Midbrain (tissue), 1 donor: ENCODE measurements at places on chromosomes 11 and 22.

GRCh38 chr22:31586137-31586920 is 75.7 kb downstream of the PISD start:
- DNase-seq: no peak

DNA sequence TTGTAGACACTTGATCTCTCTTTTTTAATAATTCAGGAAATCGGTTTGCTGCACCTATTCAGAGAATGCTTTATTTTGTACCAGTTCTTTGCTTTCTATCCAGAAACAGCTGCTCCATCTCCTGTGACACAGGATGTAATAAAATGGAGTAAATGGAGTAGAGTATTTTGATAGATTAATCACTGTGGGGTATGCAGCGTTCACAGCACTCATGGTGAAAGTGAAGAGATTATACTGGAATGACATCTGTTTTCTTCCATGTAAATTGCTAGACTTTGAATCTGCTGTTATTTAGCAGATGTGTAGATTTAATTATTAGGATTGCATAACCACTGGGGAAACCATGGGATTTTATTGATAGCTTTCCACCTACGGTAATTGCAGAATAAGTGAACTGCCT is 227.3 kb upstream of the ARHGAP42 start:
- DNase-seq: no peak

DNA sequence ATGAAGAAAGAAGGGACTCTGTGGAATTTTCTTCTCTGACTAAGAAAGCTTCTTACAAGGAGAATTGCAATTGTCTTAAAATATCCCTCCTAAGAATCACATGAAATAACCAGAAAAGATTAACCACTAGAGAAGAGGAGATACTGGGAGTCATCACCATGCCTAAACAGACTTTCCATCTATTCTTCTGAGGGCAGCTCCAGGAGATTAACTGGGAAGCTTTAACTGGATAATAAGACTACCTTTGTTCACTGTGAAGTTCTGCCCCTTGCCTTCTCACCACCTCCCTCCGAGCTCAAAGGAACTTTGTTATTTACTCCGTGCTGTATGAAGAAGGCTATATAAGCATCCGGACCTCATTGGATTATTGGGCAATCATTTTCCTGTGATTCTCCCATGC is 24.5 kb upstream of the MMP7 start:
- DNase-seq: no peak

DNA sequence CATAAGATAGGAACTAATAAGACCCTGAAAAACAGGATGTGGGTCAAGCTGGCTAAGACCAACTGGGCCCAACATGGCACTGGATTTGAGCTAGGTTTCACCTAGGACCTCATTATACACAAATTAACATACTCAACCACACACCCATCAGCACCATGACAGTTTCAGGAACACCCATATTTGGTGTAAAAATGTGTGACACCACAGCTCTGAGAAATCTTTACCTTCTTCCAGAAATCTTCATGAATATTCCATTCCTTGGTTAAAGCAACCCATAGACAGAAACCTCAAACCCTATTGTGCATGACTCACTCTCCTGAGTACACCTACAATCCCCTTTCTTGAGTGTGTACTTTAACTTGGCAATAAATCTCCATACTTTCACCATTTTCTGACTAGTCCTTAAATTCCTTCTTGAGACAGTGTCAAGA is 378.8 kb downstream of the DYNC2H1 start:
- no peak for DNase-seq

- DNase-seq: no peak
These were observed 14.1 kb downstream of the TMPRSS13 start for GRCh38 chr11:117914991-117915618.

DNA sequence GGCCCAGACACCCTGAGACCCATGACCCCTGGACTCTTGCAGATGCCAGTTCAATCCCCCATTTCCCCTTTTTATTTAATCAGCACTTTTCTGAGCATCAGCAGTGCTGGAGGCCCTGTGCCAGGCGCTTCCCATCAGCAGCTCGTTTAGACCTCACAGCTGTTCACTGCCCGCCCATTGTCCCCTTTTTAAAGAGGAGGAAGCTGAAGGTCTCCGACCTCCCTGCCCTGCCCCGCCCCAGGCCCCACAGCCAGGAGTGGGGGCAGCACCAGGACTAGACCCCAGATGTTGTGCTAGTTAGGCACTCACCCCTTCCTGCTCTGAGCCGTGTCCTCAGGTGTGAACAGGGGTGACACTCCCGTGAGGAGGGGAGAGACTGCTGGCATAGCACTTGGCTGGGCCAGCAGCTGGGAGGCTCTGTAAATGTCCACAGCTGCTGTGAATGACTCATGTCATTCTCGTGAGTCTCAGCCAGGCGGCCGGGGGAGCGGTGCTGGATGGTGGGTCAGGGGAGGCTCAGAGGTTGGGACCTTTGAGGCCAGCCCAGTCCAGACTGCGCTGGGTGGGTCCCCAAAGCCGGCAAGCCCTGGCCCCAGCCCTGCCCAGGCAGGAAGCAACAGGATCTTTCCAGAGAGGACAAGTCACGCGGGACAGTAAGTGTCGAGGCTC is 19.9 kb downstream of the EMID1 start:
- peak; percentile 7 for DNase-seq

DNA sequence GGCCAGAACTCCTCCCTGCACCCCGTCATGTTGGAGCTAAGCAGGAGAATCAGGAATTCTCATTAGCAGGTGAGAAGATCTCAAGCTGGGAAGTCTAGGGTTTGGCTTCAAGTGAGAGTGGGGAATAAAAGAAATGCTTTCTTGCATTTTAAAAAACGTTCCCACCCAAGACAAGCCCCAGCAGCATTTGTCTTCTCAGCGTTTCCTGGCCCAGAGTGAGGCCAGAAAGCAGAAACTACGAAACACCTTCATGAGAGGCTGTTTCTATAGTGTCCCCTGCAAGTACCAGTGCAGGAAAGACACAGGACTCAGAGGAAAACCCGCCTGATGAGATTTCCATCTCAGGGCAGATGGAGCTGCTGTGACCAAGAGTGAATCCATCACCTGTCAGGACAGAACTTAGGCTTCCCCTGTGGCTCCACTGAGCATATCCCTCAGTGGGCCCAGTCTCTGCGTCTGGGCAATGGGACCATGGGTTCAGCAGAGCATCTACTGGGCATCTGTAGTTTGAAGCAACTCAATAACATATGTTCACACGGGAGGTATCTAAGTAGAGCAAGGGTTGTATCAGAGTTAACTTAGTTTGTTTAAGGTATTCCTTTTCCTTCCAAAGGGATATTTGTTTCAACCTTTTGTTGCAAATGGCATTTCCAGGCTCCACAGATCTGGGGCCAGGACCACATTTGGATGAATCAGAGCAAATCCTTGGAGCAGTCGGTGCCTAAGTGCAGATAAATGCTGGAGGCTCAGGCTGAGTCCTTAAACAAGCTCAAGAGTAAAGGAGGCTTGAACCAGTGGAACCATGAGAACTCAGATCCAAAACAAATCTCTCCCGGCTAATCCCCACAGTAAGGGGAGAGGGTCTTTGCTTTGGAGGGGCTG is 548.3 kb downstream of the MIAT start:
- no peak for DNase-seq

DNA sequence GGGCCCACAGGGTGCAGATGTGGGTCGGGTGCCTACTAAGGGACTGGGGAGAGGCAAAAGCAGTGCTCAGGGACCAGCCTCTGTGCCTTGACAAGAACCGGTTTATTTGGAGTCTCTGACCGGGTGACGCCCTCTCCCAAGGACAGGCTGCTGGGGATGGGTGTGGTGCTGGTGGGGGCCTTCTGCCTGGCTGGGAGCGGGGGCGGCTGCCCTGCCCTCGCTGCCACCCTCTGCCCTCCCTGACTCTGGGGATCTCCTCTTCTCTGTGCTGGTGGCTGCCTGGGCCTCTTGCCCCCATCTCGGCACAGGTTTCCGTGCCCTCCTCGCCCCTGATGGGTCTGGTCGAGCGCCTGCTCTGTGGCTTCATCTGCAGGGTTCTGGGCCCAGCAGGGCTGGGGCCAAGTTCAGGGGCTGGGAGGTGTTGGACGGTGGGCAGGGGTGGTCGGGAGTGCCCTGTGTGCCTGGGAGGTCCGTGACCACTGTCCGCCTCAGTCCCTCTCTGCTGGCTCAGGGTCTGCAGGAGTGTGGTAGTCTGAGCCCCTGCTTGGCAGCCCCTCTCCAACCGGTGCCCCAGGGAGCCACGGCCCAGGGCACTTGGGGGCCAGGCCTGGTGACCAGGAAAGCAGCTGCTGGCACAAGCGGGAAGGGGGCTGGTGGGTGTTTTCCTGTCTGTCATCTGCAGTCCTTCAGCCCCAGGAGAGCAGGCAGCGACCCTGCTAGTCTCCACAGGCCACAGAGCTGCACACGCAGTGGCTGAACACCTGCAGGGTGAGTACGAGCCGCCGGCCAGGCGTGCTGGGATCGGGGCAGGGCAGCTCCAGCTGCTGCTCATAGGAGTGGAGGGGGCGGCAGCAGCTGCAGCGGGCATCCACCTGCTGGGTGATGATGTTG is 23.5 kb downstream of the MUC6 start:
- DNase-seq: no peak

- DNase-seq: no peak
These were observed 856.2 kb upstream of the CCDC90B start for GRCh38 chr11:84142411-84142810.
